NCI-H2081 treated with DMSO at 0.1 percent for 48 hours (cell line): ENCODE measurements at places on chromosomes 4 and X.

GRCh38 chr4:37268319-37268718 is 23.8 kb downstream of the NWD2 start:
- no peak for DNase-seq

GRCh38 chrX:109187473-109188168 is 294.3 kb downstream of the GUCY2F start:
- DNase-seq: no peak

- DNase-seq: no peak
These were observed 6.7 kb upstream of the GPRIN3 start for GRCh38 chr4:89314291-89314690.

GRCh38 chrX:155998761-155999510 is 1.4 kb downstream of the IL9R start:
- no peak for DNase-seq

DNA sequence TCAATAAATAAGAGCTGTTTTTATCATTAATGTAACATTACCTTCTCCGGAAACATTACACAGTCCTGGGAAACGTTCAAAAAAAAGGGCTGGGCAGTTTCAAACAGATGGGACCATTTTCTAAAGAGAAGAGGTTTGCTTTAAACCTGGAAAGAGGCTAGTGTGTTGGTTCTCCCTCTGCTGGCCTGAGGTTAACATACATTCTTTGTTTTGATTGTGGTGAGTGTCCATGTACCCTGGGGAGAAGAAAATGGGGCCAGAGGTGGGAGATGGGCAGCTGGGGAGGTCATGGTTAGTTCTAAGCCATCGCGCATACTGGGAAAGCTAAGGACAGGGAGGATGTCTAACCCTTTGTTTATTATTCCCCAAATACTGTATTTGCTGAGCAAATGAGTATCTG is 194.7 kb downstream of the CPEB2 start:
- DNase-seq: no peak

GRCh38 chr4:151143162-151143561 is 43.7 kb downstream of the RPS3A start:
- DNase-seq: no peak

- DNase-seq: no peak
These were observed 120.0 kb upstream of the DIAPH2 start for GRCh38 chrX:96564595-96564994.

GRCh38 chrX:73964579-73964978 is 339.4 kb upstream of the ZCCHC13 start:
- no peak for DNase-seq

GRCh38 chr4:159435561-159436023 is 332.7 kb downstream of the RAPGEF2 start:
- no peak for DNase-seq

- DNase-seq: no peak
These were observed 247.2 kb upstream of the ADGRL3 start for GRCh38 chr4:60952921-60953320.

GRCh38 chrX:119573840-119574393 is 446 bp upstream of the UBE2A start:
- DNase-seq: no peak

GRCh38 chr4:2286904-2287593 is 25.1 kb upstream of the MXD4 start:
- no peak for DNase-seq

DNA sequence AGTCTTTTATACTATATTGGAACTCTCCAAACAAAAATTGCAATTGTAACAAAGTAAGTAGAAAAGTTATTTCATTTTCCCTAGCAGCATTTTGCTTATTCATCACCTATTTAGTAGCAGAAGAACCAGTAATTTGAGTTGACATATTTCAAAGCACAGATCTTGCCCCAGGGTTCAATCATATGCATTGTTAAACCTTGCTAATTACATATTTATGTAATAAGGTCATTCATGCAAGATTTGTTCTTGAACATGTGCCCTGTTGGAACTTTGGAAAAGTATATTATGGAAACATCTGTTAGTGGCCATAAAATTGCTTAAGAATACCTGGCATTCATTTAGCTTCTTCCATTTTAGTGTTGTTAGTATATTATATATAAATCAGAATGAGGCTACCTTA is 191.7 kb downstream of the TLL1 start:
- no peak for DNase-seq

DNA sequence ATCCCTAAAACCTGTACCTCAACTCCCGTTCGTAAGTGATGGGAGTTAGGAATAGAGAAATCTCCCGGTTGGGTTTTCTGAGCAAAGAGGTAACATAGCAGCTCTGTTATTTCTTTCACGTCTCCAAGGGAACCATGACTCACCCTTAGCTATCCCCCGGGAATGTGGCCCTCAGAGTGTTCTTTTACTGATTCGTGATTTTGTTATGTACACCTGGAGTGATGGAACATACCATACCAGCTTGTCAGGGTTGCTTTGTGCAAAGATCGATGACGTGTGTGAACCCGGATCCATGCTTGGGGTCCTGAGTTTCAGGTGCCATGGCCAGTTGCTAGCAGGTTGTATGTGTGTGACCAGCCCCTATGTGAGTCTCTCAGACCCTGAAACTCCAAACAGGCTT is 52.6 kb downstream of the HPRT1 start:
- DNase-seq: no peak

DNA sequence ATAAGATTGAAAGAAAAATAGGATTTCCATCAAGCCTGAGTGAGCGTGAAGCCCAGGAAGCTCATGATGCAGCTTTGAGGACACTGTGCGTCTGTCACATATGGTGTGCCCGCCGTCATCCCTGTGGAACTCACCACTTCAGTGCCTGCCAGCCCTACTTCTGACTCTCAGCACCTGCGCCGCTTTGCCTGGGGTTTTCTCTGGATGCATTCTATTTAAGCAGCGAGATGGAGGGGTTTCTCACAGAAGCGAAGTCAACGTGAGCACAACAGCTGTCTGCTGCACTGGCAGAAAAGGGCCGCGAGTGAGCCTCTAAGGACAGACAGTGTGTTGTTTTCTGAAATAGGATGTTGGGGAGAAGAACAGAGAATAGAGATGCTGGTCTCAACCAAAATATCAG is 6.2 kb upstream of the TMEM128 start:
- no peak for DNase-seq

DNA sequence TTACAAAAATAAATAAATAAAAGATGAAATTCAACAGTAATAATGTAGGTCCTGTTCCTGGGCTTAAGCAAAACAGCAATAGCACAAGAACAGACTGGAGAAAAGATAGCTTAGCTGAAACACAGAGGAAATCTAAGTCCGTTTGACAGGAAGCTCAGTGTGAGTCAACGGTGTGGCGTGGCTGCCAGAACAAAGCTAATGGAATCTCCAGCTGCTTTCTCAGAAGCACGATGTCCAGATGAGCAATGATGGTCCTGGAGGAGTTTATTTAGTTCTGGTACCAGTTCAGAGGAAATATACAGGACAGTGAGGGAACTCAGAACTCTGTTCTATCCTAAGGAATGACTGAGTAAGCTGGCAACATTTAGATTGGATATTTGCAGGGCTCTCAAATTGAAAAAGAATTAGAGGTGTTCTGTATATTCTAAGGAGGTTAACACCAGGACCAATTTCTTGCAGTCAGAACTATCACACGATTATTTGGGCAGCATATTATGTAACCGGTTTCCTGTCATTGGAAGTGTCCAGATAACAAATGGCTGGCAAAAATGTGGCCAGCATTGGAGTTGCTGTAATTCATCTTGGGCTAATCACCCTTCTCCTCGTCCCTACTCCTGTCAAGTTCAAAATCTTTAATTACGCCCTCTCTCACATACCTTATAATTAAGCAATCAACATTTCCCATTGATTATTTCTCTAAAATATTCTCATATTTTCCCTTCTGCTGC is 12.7 kb downstream of the GAB3 start:
- no peak for DNase-seq

GRCh38 chr4:102500352-102500695 is 835 bp upstream of the NFKB1 start:
- no peak for DNase-seq

GRCh38 chr4:40299811-40300292 is 35.3 kb upstream of the CHRNA9 start:
- no peak for DNase-seq

DNA sequence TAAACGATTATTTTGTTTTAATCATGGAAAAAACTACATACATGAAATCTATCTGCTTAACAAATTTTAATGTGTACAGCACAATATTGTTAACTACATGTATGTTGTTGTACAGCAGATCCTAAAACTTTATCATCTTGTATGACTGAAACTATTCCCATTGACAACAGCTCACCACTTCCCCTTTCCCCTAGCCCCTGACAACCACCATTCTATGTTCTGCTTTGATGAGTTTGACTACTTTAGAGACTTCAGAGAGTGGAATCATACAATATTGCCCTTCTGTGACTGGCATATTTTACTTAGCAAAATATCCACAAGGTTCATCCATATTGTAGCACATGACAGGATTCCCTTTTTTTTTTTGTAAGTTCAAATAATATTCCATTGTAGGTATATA is 185.9 kb downstream of the CFAP299 start:
- DNase-seq: no peak

DNA sequence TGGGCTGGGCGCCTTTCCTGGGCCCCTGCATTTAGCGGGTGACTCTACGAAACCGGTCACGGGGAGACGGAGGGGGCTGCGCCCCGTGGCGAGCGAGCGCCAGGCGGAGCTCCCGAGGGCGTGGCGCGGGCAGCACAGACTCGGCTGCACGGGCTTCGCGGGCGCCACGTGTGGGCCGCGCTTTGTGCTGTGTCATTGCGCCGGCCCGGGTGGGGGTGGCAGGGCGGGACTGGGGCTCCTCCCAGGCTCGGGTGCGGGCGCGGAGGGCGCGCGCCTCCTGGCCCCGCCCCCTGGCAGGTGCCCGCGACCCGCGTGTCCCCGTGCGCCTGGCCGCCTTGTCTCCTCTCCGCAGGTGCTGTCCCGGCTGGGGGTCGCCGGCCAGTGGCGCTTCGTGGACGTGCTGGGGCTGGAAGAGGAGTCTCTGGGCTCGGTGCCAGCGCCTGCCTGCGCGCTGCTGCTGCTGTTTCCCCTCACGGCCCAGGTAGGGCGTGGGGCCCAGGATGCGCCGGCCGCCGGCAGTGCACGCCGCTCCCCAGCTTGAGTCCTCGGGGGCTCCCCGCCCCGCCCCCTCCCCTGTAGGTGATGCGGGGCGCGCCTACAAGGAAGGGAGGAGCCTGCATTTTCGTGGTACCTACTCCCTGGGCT is 651 bp downstream of the UCHL1 start:
- peak; percentile 55 for DNase-seq

DNA sequence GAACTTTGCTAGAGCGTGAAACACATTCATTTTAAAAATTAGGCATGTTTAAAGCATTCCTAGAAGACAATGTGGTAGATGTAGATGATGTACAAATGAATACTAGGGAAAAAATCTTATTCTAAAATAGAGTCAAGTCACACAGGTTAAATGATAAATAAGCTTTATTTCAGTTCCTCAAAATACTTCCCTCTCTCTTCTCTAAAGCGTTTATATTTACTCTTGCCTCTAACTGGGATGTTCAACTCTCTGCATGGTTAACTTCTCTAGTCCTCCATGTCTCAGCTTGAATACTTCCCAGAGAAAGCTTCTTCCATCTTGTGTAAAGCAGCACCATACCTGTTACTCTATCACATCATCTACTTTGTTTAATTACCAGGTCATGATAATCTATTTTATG is 30.9 kb upstream of the GLRA3 start:
- DNase-seq: no peak

- no peak for DNase-seq
These were observed 31.7 kb downstream of the AP1S2 start for GRCh38 chrX:15822922-15823321.

GRCh38 chr4:3066836-3067400 is 7.4 kb downstream of the HTT-AS start:
- DNase-seq: no peak

DNA sequence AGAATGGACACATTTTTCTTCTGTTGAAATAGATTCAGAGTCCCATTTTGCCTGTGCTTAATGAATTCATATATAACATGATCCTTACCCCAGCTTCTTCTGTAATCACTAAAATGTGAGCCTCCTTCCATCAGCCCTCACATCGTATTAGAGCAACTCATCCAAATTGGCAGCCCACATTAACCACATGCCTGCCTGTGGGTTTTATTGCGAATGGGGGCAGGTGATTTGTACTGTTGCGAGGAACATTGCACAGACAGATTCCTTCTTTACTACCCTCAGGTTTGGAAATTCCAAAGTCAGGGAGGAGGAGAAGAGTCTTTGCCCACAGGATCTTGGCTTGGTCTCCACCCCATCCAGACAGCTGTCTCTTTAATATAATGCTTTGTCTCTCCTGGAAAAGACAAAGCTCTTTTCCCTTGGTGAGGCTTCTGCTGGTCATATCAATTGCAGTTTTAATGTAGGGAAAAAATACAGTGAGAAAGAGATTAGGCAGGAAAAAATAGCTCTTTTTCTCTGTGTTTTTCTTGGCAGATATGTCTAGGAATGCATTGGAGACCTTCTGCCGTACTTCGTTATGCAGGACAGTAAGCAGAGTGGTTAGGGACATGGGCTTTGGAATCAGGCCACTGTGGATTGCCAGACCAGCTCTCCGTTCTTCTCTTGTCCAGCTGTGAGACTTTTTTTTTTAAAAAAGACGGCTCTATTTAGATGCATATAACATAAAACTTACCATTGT is 371.2 kb downstream of the AFF2 start:
- DNase-seq: no peak

- DNase-seq: no peak
These were observed 22.3 kb downstream of the HAND2 start for GRCh38 chr4:173507471-173508385.

DNA sequence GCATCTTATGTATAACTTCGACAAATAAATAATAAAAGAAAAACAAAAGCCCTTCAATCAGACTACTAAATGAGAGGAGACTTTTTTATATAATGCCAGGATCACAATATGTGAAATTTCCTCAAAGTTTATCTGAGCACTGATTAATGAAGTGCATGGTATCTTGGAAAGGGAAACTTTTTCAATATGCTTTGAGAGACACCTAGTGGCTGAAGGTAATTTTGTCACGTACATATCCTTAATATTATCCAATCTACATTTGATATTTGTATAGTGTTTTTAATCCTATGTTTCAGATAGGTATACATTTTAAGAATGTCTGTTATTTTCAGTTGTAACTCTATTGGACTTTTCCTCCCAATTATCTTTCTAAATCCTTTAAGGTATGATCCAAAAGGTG is 146.8 kb downstream of the KLHL4 start:
- no peak for DNase-seq

DNA sequence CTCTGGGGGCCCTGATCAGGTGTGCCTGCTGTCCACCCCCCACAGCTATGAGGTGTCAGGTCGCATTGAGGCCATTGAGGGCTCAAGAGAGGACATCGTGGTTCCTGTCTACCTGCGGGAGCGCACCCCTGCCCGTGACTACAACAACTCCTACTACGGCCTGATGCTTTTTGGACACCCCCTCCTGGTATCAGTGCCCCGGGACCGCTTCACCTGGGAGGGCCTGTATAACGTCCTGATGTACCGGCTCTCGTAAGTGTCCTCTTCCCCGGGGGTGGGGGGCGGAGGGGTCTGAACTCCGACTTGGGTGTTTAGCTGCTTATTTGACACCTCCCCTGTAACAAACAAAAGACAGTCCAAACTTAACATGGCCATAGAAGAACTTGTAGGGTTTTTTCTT is 10.5 kb downstream of the USP11 start:
- no peak for DNase-seq
